ENCODE measurements at places on chromosomes 4 and X.

GRCh38 chrX:3345281-3346191 lies 916 bp downstream of the MXRA5 start:
- peak; percentile 10 for DNase-seq

DNA sequence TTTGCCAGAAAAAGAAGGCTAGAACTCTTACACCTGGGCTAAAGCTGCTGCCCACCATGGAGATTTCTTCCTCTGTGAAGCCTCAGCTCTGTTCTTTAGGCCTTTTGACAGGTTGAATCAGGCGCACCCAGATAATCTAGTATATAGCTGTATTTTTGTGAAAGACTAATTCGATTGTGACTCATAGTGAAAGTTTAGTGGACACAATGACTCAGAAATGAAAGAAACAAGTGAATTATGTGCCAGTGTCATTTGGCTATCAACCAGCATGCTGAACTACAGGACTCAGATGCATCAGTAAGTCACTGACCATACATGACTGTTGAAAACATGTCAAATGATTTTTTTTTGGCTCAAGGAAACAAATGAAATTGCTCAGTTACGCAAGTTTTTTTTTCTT lies 425.4 kb downstream of the SLITRK2 start:
- no peak for DNase-seq

- DNase-seq, result peak; percentile 65
Observed at GRCh38 chr4:8252301-8253173, 17.0 kb upstream of the HTRA3 start.

DNA sequence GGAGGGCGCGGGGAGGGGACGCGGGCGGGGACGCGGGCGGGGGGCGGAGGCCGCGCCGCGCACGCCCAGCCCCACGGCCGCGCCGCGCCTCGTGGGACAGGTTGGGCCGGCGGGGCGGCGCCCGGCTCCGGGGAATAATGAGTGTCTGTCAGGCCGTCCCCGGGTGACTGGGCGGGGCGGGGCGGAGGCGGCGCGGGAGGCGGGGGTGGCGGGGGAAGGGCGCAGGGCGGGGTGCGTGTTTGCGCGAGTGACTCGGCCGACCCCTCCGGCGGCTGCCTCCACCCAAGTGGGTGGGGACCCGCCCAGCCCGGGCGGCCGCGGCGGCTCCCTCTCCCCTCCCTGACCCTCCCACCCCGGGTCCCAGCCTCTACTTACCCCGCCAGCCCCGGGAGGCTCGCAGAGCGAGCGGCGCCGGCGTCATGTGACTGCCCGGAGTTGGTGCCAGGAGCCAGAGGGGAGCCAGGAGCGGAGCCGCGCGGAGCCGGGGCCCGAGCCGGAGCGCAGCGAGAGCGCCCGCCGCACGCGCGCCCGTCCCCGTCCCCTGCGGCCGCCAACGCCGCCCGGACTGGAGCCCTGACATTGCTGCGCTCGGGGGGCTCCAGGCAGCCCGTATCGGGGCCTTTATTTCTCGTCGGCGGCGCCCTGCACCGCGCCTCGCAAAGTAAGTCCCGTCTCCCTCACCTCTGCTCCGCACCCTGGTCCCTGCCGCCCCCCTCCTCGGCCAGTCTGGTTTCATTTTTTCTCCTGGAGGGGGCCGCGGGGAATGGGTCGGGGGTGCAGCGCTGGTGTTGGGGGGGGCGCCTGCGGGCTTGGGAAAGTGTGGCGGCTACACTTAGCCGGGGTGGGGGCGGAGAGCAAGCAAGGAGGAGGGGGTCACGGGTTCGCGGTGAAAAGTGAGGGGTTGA lies at the start of gene KLF3:
Gene KLF3, plus strand, starts transcription at position 399 of the 905 bp plus-strand sequence. CDS start 16,427 bp downstream, outside the sequence.
- DNase-seq, result peak; percentile 94

GRCh38 chrX:79556800-79557199 lies 189.7 kb upstream of the ITM2A start:
- no peak for DNase-seq

- DNase-seq, result peak; percentile 41
Observed at GRCh38 chr4:112766422-112766821, 129.5 kb downstream of the LARP7 start.
